ENCODE measurements at places on chromosomes 7 and 10.

DNA sequence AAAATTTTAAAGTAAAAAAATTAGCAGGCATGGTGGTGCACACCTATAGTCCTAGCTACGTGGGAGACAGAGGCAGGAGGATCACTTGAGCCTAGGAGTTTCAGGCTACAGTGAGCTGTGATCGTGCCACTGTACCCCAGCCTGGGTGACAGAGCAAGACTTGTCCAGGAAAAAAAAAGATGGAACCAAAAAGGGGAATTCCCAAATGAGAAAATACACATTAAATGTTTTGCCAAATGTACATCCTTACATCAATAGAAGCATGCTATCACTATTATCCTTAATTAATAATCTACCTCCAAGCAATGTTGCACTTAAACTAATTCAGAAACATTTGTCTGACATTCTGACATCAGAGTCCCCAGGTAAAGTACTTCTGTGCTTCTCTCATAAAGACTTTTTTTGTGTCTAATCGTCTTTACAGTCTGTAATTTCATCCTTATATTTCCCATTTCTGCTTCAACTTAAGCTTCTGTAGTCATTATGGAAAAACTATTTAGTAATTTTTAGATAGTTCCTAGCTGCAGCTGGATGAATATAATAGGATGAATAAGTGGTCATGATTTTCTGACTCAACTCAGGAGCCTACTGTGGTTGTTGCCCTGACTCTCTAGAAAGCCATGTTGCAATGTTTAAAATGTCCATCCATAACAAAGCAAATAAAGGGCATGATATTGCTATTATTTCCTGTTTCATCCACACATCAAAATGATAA is 57.7 kb downstream of the MYPN start:
- no peak for DNase-seq

DNA sequence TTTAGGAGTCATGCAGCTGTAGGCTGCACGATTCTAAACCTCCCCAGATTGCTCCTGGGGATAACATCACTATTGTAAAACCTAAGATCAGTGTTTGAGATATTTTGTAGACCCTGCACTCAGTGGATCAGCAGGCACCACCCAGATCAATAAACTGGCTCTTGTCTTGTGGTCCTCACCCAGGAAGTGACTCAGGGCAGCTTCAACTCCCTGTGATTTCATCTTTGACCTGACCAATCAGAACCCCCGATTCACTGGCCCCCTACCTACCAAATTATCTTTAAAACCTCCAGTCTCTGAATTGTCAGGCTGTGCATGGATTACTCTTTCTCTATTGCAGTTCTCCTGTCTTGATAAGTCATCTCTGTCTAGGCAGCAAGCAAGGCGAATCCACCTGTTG is 25.7 kb downstream of the ARL5B start:
- no peak for DNase-seq

- no peak for DNase-seq
These were observed 20.5 kb downstream of the ITPRIP start for GRCh38 chr10:104317726-104318299.

DNA sequence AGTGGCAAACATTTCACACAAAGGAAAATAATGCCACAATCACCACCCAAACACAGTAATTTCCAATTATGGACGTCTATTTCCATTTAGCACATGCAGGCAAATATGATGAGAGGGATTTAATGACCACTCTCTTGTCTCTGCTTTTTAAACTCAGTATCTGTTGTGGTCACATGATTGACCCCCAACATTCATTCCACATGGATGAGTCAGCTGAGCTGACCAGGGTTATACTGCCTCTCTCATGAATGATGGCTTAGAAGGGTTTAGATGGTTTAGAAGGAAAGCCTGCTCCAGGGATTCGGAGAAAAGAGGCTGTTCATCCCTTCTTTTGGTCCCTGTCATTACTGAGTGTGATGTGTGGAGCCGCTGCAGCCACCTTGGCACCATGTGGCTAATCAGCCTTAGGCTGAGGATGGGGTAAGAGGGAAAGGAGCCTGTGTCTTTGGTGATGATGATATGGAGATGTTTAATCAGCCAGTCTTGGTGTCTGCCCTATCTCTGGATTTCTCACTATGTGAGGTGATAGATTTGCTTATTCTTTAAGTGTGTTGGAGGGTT is 38.2 kb upstream of the JAKMIP3 start:
- peak; percentile 39 for DNase-seq

- no peak for DNase-seq
These were observed 19.2 kb downstream of the ARMC10 start for GRCh38 chr7:103094102-103094501.

DNA sequence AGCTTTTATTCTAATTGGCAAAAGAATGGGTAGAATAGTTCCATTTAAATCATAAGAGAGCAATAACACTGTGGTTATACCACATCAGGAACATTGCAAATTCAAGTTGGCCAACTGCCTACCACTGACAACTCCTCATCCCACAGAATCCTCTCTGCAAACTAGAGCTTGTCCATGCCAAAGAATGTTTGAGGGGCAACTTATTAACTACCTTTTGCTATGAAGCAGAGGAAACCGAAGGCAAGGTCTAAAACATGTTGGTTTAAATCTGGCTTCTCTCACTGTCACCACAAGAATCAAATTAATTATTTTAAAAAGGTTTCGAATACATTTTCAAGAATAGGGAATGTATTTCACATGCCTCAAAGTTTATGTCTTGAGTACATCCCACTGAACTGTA is 36.0 kb downstream of the RHOBTB1 start:
- DNase-seq = no peak

DNA sequence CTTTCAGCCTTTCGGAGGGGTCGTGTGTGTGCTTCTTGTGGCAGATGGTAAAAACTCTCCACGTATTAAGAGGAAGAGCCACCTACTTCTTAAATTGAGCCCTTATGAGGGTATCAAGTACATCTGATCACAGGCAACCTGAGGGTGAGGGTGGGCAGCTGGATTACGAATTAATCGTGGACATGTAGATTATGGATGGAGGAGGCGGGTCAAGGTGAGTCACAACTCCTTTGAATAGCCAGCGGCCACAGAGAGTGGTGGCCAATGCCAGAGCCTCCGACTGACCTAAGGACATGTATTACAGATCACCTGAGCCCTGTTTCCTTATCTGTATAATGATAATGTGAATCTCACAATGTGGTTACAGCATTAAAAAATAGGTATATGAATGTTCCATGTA is 1083.9 kb downstream of the SORCS3 start:
- DNase-seq = no peak

DNA sequence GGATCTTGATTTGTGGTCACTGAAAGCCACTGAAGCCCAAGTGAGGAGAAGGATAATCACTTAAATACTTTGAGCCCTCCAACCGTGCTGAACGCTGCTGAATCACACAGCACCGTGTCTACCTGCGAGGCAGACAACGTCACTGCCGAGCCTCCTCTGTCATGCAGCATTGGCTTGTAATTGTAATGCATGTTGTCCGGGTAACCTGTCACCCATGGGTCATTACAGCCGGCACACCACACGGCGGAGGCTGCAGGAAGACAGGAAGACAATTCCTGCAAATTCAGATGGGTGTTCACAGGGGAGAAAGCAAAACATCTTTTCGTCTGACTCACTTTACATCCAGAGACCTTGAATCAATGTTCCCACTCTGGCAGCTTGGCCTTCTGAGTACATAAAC is 546.1 kb upstream of the FOXK1 start:
- DNase-seq = no peak

- no peak for DNase-seq
These were observed 70.9 kb downstream of the AMZ1 start for GRCh38 chr7:2758673-2759616.

DNA sequence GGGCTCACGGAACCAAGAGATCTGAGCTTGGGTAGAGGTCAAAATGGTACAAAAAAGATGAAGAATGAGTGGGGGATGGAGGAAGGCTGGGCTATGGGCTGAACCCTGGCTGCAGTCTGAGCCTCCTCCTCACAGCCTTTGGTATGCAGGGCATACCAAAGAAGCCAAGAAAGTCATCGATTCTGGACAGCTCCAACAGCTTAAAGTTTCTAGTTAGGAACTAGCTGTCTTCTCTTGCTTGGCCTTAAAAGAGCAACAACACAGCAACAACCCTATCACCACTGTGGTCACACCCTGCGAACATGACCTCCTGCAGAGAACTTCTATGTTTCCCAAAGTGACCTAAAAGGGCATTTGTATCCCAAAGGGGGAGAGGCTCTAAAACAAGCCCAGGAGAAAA is 126.1 kb upstream of the EFCAB10 start:
- DNase-seq = no peak

DNA sequence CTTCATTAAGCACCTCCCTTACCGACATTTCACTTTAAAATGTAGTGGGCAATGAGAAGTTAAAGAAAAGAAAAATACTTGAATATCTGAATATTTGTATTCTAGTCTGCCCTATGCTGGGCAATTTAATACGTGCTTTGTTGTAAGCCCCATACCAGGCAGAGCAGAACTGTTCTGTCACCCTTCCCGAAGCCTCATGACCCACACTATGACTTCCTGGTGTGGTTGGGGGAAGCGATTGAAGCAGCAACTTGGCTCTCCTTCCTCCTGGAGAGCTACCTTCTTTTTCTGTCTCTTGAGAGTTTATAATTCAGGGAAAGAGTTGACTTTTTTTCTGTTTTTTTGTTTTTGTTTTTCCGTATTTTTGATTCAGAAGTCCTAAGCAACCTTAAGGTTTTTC is 243.7 kb downstream of the INHBA start:
- no peak for DNase-seq

DNA sequence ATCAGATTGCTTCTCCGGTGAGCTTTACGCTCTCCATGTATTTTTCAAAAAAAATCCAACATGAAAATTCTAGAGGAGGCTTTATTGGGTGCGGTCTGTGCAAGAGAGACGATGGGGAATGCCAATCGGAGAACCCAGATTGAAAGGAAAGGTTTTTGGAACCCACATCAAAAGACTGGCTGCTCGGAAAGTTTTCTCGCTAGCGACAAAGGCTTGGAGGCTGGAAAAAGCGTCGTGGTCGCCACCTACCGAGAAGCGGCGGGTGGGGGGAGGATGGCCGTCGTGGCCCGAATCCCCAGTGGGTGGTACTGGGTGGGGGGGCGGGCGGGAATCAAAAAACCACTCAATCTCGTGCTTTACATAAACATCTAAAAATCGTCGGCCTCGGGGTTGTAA is 1.1 kb upstream of the GTF2I start:
- peak; percentile 47 for DNase-seq

GRCh38 chr10:11683529-11684320 is 58.5 kb upstream of the ECHDC3 start:
- DNase-seq = no peak

GRCh38 chr7:158300427-158300826 is 287.2 kb downstream of the PTPRN2 start:
- DNase-seq = no peak

DNA sequence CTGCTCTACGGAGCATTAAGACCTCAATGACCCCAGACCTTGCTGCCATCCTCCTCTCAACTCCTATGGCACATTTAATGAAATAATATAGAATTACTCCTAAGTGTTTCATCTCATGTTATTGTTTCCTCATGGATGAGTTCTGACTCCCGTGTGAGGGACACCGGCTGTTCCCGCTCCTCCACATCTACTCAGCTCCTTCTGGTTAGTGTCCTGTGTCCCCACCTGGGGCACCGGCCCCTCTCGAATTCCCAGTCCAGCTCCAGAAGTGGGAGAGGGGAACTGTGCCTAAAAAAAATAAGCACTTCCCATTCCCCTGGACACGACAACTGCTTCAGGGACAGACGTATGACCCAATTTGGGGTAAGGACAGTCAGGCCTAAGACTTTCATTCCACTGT is 58.3 kb downstream of the PIP4K2A start:
- DNase-seq = no peak

DNA sequence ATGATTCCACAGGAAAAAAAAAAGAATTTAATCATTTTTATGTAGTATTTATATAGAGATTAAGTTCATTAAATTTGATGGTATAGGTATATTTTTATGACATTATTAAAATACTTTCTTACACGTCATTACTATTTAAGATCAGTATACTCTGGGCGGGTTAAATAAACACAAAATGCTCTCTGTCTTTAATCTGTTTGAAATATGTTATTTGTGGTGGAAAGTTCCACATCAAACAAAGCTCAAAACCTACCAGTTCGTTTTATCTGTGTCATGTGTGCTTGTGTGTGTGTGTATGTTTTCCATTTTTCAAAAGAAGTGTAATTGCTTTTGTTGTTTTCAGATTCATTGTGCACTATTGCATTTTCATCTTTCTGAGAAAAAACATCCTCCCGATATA is 488.5 kb downstream of the ANKRD7 start:
- DNase-seq = no peak

- DNase-seq = no peak
These were observed 215.6 kb downstream of the GPR37 start for GRCh38 chr7:124550036-124550435.

- peak; percentile 42 for DNase-seq
These were observed 172.0 kb upstream of the ZNF32 start for GRCh38 chr10:43820663-43821062.

- DNase-seq = no peak
These were observed 11.3 kb downstream of the XRCC2 start for GRCh38 chr7:152664636-152665035.

DNA sequence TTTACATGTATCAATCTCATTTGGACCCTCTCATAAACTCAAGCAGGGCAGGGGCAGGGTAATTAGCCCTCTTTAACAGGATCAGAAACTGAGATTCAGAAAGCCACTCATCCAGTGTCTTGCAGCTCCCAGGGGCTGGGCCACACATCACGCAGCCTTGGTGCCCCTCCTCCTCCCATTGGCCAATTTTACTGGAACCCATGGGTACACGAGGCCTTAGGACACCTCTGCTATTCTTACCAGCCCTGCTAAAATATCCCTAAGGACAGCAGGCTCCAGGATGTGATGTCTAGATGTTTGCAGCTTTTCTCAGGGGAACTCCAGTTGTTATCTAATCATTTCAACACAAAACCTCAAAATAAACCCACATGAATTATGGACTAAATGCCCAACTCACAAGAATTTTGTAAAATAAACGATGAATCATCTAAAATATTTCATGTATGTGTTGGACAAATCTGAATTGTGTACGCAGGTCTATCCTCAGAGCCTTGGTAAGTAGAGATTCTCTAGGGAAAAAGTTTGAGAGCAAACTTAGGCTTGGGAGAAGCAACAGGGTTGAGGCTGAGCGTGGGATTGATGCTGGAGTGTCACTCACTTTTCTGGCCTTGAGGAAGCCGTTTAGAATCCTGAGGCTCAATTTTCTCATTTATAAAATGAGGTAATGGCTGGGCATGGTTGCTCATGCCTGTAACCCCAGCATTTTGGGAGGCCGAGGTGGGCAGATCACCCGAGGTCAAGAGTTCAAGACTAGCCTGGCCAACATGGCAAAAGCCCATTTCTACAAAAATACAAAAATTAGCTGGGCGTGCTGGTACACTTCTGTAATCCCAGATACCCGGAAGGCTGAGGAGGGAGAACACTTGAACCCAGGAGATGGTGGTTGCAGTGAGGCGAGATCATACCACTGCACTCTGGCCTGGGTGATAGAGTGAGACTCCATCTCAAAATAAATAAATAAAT is 69.7 kb upstream of the TNS3 start:
- peak; percentile 98 for DNase-seq

GRCh38 chr10:100201549-100201948 is 15.7 kb upstream of the ERLIN1 start:
- no peak for DNase-seq

- DNase-seq = no peak
These were observed 70.4 kb downstream of the GPR158 start for GRCh38 chr10:25245165-25245564.

- peak; percentile 31 for DNase-seq
These were observed 165.1 kb downstream of the GLRX3 start for GRCh38 chr10:130301021-130301892.

- DNase-seq = peak; percentile 59
These were observed 10.4 kb upstream of the PRKG1 start for GRCh38 chr10:51063659-51064535.
